GDM1 (cell line): ENCODE measurements at places on chromosomes 2 and 18.

DNA sequence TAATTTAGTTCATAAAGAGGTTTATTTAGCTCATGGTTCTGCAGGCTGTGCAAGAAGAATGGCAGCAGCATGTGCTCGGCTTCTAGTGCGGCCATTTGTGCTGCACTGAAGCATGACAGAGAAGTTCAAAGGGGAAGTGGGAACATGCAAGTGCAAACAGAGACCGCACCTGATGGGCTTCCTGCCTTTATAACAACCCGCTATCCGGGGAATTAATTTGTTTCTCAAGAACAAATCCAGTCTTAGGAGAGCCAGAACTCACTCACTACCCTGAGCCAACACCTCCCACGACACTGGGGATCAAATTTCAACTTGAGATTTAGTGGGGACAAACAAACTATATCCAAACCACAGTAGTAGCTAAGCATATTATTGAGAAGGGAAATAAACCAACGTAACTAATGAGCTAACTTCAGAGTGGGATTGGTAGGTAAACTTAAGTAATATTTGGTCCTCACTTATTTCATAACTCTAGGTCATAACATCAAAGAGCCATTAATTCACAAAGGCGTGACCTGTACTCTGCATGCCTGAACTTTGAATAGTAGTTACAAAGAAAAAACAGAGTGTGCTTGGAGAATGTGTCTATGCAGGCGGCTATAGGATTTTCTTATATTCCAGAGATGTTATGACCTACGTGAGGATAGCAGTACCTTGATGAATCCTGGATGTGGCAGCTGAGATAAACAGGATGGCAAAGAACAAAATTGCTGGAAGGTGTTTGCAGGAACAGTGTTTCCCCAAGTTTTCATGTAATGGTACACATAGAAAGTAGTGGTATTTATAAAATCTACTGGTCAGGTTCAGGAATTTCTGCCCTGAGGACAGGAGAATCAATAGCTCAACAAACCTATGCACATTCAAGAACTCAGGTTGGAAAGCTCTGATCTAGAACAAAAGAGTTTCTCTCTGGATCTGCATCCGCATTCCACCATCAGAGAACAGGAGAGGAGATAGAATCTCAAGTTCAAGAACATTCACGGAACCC is 845.9 kb upstream of the ID2 start:
- DNase-seq: peak; percentile 56

DNA sequence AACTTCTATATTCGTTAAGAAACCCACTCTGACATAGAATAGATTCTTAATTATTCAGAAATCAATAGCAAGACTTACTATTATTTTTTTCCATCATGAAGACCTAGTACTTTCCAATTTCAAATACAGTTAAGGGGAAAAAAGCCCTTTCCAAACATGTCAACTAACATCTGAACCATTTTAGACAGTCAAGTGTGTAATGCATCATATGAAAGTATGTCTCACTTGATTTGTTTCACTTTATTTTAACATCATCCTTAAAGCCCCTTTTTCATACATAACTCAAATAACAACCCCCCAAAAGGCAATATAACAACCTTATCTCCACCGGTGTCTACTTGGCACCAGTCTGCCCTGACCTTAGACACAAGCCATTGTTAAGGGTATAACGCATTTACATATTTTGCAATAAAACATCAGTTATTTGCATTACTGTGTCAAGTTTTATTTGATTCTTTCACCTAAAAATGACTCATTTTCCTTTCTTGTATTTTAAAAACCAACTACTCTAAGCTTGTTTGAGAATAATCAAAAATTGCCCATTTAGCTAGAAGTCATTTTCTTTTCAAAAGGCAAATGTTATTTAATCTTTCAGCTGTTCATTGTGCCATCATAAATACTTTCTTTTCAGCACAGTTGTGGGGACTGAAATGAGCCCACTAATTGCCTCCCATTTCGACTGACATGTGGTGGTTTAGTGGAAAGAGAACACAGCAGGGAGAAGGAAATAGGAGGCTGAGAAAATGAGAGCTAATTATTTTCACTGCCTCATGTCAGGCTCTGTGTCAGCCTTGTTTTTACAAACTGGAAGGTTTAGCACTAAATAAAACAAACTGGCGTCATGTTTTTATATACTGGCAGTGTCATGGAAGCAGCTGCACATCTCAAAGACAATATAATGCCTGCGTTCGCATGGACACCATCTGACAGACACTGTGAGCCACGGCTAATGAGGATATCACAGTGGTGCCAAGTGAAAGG is 104.7 kb upstream of the CDCA7 start:
- DNase-seq: no peak

- no peak for DNase-seq
Measured at GRCh38 chr18:49070552-49070951, 119.8 kb upstream of the SMAD7 start.

- DNase-seq: no peak
Measured at GRCh38 chr2:237333748-237334147, 80.2 kb downstream of the COL6A3 start.

- no peak for DNase-seq
Measured at GRCh38 chr2:201070948-201071478, 458 bp downstream of the HYCC2 start.

GRCh38 chr18:6668836-6669235 is 60.7 kb upstream of the ARHGAP28 start:
- no peak for DNase-seq

DNA sequence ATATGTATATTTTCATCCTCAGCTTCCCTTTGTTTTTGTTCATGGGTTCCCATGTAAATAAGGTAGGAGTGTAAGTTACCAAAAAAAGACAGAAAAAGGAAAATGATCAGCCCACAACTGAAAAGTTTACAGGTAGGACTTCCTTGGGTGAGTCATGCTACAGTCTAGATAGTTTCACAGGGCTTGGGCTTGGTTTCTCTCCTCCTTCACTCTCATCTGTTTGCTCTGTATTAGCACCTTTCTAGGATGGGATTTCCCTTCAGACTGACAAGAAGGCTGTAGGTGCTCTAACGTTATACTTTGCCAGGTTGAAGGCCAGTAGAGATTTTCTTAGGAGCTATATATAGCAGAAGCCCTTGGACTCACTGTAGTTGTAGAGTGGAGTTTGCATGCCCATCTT is 57.9 kb downstream of the FAM171B start:
- no peak for DNase-seq

DNA sequence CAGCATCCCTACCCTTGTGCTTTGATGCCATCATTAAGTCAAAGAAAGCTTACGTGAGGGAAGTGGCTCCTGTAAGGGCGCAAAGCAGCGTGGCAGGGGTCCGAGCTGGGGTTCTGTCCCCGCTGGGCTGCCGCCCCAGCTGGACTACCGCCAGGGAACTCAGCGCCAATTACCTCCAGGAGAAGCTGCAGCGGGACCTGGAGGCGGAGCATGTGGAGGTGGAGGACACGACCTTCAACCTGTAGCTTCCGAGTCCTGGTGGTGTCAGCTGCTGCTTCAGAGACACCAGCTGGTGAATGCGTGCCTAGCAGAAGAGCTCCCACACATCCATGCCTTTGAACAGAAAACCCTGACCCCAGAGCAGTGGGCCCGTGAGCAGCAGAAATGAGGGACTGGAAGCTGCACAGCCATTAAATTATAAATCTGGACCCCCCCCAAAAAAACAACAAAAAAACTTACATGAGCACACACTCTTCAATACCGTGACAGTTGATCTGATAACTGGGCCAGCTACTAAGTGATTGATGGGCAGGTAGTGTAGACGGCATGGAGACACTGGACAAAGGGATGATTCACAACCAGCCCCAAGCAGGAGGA is 20.1 kb upstream of the YES1 start:
- DNase-seq: no peak

DNA sequence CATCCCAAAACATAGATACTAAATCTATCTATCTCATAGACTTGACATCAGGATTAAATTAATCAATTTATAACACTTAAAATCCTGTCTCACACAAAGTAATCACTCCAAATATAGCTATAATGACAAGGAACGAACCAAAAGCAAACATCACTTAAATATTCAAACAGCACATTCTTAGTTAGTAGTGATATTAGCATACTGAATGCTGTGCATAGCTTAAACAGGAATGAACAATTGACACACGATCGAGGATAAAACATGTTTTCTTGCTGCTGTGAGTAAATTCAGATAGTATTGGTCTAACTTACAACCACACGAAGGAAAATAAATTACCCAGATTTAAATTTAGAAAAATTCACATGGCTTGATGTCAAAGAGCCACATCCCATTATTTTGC is 58.9 kb upstream of the SNTG2 start:
- DNase-seq: no peak

- no peak for DNase-seq
Measured at GRCh38 chr2:222813177-222813843, 47.5 kb upstream of the ACSL3 start.

GRCh38 chr18:9741793-9742523 is 33.9 kb downstream of the RAB31 start:
- no peak for DNase-seq

DNA sequence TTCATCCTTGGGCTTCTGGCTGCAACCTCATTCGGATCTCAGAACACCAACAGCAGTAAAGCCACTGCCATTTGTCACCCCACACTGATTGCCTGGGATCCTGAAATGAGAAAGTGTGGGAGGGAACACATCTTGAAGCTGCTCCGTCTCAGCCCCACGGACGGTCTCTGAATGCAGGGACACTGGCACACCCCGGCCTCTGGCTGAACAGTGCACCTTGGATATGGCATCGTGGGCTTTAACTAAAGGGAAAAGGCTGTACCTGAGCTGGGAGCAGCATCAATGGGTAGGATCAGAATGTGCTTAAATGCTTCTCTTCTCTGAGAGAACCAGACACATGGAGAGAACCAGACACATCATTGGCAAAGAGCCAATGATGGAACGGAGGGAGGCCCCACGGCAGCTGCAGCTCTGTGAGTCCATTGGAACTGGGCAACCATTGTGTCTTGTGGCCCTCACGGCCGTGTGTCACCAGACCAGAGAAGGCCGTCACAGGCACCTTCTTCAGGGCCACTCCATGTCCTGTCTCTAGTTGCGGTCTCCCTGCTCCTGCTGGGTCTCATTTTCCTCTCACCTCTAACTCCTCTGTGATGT is 193.4 kb upstream of the MYT1L start:
- DNase-seq: no peak

DNA sequence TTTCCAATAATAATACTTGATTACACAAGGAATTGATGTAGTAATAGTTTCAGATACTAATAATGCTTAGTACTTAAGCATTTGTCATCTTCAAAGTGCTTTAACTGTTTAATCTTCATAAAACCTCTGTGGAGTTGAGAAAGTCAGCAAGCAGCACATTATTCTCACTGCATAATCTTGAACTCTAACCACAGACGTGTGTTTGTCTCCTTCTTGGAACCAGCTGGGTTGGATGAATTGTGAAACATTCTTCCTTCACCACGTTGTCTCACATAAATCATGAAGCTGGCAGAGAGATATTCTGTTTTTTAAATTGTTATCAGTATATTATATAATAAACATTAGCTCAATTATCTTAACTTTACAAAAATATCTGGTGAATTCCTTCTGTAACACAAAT is 55.1 kb upstream of the LDAH start:
- DNase-seq: no peak

- no peak for DNase-seq
Measured at GRCh38 chr18:34857320-34857719, 147.2 kb downstream of the DTNA start.

- no peak for DNase-seq
Measured at GRCh38 chr2:46578961-46579360, 99.6 kb downstream of the TMEM247 start.

GRCh38 chr18:49691177-49691608 is 122.1 kb downstream of the ACAA2 start:
- DNase-seq: no peak

DNA sequence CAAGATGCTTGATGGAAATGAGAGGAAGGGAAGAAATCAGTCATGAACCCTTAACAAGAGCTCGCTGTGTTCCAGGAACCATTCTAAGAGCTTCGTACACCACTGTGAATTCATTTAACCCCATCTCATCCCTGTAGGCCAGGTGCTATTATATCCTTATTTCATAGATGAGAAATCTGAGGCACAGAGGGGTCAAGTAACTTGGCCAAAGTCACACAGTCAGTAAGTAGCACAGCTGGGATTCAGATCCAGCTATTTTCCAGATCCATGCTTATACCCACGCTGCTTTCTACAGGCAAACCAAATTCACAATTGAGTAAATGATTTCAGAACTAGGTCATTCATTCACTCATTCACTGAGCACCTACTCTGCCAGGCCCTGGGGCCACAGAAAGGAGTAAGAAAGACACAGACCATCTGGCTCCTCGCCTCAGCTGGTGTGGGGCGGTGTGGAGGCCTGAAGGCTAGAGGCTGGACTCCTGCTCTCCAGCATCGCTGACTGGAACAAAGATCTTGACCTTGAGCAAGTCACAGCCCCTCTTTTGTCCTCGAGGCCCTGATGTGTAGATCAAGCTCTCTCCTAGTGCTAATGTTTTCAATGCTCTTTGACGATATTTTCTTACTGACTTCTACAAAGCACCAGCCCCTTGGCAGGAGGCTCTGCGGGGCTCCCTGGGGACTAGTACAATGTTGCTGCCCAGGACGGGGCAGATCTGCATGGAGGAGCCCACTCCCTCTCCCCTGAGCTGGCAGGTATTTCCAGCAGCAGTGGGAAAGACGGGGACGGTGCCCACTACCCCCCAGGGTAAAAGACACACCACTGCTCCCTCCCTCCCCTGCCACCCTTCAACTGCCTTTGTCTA is 26.5 kb downstream of the STEAP3 start:
- no peak for DNase-seq

- no peak for DNase-seq
Measured at GRCh38 chr18:77015169-77015568, 117.4 kb downstream of the MBP start.

GRCh38 chr18:46163091-46163490 is 58.9 kb downstream of the HAUS1 start:
- DNase-seq: no peak

DNA sequence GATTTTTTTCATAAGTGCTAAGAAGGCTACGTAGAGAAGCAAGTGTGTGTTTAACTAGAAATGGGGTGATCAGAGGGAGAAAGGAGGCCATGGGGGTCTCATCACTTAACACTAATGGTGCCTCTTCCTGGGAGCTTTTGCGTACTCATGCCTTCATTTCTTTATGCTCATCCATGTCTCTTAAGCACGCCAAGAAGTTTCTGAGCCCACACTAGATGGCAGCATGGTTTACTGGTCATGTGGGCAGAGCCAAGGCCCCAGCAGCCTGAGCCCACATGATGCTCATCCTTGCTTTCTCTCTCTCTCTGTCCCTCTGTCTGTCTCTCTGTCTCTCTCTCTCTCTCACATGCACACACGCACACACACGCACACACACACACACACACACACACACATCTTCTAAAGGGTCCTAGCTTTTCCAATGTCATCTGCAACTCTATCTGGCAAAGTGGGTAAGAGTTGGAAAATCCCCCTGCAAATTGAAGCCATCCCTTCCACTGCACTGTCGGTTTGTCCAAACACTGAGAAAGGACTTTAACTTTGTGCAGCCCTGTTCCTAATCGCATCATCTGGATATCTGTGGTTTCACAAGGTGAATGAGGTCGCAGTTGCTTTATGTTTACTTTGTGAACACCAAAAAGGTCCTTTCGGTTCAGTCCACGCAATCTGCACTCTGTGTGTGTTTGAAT is 137.1 kb upstream of the CCDC68 start:
- DNase-seq: no peak
